ENCODE measurements at places on chromosomes 3 and 15.

DNA sequence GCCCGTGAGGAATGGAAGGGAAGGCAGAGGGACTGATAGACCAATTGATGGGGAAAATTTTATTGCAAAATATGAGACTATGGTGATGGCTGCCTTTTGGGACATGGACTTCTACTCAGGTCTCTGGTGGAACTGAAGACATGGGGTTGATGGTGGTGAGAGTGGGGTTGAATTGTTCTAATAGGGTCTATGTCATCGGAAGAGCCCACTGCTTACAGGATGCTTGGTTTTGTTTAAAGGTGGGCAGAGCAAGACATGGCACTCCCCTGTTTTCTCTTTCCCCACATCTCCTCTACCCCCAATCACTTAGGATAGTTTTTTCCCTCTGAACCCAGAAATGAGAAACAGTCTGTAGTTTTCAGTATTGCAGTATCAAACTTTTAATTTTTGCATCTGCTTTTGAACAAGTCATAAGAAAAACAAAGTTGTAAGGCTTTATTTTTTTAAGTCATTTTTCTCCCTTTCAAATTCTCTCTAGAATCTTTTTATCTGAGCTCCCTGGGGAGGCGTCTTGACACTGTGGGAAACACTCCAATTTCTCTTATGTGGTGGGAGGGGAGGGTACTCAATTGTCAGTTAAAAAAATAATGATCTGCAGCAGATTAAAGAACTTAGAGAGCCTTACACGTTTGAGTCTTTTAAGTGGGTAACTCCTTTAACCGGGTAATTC lies 276.2 kb upstream of the TBC1D5 start:
- no peak for DNase-seq

- peak; percentile 92 for DNase-seq
These were observed 121.4 kb upstream of the ATP11B start for GRCh38 chr3:182671942-182672341.

GRCh38 chr15:69303337-69304181 lies 4.8 kb downstream of the PAQR5 start:
- peak; percentile 41 for DNase-seq

DNA sequence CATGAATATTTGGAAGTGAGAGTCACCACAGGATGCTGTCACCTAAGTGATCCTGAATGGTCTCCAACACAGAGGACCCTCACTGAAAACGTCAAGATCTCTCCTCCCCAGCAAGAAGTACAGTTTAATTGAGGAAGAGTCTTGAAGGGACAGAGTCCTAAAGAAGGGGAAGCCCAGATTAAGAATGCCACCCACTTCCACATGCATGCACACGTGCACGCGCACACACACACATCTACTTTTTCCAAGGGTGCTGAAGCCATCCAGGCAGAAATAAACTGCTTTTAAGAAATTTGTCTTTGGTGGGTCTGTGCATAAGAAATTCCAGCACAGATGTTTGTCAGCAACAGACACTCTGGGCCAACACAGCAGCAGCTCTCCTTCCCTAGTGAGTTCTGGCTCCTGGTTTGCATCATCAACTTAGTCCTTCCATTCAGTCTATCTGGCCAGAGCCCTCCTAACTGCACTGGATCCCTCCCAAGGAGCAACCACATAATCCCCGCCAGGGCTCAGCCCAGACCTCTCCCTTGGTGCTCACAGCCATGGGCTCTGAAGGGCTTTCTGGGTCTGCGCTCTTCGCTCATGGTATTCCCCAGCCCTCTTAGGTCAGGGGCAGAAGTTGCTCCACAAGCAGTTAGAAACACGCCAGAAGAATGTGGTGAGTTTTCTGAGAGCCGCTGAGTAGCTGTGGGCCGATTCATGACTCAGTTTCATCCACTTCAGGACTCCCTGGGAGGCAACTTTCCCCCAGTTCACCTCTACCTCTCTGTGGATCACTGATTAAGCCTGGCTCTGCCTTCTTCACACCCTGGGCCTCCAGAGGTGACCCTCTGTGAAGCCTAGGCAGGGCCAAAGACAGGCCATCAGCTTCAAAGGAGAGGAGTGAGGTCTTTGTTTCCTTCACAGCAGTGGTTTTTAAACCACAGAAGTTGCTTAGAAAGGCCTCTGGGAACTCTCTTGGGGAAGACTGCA lies 132.6 kb upstream of the LIPC start:
- peak; percentile 96 for DNase-seq

DNA sequence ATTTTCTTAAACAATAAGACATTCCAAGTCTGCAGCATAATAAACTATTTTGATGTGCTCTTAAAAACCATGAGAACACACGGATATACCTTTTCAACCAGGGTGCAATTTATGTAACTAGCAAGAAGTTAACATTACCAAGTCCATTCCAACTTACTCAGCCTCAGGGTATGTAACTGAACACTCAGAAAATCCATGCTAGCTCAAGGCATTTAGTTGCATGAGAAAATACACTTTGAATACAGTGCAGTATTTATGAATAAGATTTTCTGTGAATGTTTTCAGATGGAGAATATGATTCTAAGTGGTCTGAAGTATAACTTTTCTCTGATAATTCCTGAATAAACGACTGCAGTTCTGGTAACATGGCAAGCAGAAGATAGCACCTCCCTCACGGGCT lies 124.3 kb downstream of the SNRK start:
- DNase-seq, result no peak

DNA sequence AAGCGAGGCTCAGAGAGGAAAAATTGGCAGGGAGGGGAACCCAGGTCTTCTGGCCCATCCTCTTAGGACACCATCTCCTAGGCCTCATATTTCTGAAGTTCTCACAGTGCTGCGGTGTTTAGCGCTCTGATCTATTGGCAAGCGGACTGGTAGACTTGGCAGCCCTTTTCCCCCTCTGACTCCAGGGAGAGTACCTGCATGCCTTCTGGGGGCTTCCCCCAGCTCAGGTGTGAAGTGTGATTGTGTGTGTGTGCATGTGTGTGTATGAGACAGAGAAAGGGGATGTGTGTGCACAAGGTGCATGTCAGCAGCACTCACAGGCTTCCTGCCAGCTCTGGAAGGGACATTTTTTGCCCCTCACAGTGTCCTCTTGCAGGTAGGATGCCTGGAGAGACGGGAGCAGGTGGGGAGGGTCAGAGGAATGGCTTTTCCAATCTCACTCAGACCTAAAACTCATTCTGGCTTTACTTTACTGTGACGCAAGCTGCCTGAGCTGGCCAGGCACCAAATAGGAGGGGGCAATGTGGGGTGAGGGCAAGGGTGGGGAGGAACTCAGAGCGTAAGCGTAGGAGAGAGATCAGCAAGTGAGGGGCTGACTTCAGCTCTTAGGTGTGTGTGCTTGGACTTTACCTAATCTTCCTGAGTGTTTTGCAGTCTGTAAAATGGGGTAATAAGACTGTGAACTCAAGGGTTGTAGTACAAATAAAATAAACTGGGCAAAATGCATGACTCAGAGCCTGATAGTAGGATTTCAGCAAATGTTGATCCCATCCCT lies 4.0 kb upstream of the IL17RE start:
- DNase-seq, result peak; percentile 37

GRCh38 chr3:58342676-58343075 lies 10.0 kb downstream of the PXK start:
- DNase-seq, result peak; percentile 24

- no peak for DNase-seq
These were observed 162.5 kb upstream of the SOX2 start for GRCh38 chr3:181549266-181549665.

DNA sequence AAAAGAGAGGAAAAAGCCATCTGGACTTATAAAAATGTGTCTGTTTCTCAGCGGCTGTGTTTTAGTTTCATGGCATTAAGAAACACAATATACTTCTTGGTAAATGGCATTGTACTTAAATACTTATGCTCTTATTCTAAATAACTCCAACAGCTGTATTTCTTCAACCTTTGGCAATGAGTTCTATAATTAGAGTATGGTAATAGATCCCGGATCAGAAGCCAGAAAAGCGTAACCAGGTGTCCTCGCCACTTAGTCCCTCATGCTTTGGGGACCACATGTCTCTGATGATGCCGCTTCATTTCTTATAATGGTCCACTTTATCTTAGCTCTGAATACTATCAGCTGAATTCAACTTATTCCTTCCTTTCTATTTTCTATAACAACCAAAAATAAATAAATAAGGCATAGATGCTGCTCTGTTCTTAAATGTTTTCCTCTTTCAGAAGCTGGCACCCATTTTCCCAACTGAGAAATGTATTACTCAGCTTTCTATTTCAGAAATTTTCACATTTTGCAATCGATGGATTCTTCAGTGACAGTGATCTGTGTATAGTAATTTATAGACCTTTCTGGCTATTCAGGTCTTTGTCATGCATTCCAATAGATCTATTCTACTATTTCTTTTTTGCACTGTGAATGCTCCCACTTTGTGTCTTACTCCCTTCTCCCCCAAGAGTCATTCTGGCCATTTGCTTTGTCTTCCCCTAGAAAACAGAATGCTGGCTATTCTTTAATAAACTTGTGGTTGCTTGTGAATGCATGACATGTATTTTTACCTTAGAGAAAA lies 87.6 kb upstream of the KBTBD8 start:
- DNase-seq, result no peak

- no peak for DNase-seq
These were observed 91.8 kb downstream of the DNAJB8 start for GRCh38 chr3:128374746-128375445.

- DNase-seq, result peak; percentile 51
These were observed 85.5 kb upstream of the LRTM1 start for GRCh38 chr3:55013145-55013925.

- DNase-seq, result no peak
These were observed 28.3 kb downstream of the ANAPC13 start for GRCh38 chr3:134457376-134458074.

- DNase-seq, result peak; percentile 59
These were observed 20.0 kb upstream of the PLCL2 start for GRCh38 chr3:16864610-16865313.

DNA sequence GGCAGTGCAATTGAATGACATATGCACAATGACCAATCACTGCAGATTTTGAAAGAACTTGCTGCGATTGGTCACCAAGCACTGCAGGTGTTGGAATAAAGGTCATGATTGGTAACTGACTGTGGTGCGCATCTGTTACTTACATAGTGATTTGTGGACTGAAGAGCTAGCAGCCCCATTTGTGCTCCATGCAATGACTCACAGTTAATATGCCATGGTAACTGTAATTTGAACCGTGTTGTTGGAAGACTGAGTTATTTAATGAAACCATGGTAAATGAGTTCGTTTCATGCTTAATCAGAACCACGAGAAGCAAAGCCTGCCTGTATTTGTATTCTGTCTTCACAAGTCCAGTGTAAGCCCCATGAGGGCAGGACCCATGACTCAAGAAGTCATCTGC lies 220.5 kb downstream of the TJP1 start:
- DNase-seq, result no peak

DNA sequence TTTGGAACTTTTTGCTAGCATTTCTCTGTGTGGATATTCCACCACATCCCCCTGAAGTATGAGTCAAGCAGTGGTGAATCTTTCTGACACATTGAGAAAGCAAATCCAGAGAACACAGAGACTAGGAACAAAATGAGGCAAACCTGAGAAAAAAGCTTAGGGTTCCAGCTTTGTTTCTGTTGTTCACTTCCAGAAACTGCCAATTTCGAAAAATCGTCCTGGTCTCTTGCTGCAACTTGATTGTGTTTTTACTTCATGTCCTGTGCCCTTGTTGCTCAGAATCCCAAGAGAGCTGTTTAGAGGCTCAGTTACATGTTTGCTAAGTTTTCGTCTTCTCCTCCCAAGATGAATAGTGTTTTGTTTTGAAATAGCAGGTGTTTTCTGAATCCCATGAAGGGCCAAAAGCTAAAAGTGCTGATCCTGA lies 13.7 kb downstream of the MAP2K1 start:
- peak; percentile 52 for DNase-seq

DNA sequence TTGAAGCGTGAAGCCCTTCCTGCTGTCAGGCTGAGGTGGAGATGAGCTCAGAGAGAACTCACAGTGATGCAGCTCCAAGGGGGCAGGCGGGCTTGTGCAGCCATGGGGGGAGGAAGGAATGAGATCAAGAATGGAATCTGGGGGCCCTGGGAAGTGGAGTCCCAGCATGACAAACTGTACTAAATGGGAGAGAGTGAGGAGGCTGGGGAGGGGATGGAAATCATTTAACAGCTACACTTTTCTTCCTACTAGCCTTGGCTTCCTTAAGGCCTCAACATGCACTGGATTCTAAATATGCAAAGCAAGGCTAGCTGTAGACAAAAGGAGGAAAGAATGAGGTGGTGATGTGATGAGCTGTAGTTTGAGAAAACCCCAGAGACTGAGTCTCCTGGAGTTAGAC lies 133.9 kb downstream of the EEFSEC start:
- DNase-seq, result no peak

DNA sequence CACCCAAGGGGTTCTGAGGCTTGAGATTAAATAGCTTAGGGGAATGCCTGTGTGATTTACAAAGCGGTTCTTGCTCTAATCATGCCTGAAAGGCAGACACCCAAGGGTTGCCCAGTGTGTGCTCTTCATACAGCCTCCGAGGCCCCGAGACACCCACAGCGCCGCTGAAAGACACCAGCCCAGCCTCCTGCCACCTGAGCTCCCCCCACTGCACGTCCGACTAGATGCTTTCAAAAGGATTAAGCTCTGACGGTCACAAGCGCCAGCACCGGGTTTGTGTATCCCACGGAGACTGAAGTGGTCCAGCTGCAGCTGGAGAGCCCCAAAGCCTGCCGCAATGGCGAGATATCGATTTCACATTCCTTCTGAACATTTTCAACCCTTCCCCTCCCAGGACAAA lies 50.3 kb downstream of the SPATA12 start:
- no peak for DNase-seq

DNA sequence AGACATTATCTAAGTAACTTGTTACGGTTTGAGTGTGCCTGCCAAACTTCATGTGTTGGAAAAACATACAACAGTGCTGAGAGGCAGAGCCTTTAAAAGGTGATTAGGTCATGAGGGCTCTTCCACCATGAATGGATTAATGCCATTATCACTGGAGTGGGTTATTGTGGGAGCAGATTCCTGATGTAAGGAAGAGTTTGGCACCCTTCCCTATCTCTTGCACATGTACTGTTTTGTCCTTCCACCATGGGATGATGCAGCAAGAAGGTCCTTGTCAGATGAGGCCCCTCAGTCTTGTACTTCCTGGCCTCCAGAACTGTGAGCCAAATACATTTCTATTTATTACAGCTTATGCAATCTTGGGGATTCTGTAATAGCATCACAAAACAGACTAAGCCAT lies 413.9 kb downstream of the EPHA3 start:
- peak; percentile 71 for DNase-seq
